ENCODE measurements at places on chromosomes 2 and 18.
A peak's percentile ranks its signal among the peaks of the same experiment; 100 is the strongest.

- no peak for ATAC-seq
These were observed 20.5 kb upstream of the RNF149 start for GRCh38 chr2:101329026-101329425.

DNA sequence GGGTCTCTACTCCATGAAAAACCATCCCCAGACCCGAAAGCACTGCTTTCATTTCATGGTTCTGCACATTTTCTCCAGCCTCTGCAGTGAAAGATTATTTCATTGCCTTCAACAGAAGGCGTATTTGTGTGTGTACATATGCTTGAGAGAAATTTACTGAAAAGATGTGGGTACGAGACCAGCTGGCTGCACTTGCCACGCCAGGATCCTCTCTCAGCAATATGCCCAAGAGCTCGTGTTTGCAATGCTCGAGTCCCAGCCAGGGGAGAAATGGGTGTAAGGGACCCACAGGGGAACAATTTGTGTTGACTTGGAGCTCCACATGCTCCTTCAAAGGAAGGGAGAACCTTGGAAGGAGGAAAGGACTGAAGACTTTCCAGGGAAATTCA lies 37.3 kb downstream of the TMEM177 start:
- ATAC-seq, result no peak

GRCh38 chr2:101277111-101277510 lies 24.4 kb downstream of the CNOT11 start:
- peak; percentile 58 for ATAC-seq

DNA sequence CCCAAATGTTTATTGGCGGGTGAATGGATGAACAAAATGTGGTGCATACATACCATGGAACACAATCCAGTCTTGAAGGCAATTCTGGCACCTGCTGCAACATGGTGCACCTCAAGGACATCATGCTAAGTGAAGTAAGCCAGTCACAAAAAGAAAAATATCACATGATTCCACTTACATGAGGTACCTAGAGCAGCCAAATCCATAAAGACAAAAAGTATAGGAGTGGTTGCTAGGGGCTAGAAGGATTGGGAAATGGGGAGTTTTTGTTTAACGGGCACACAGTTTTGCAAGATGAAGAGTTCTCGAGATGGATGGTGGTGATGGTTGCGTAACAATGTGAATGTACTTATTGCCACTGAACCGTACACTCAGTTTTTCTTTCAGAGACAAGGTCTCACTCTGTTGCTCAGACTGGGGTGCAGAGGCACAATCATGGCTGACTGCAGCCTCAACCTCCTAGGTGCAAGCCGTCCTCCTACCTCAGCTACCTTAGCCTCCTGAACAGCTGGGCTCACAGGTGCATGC lies 90.9 kb upstream of the CERS6 start:
- no peak for ATAC-seq

GRCh38 chr2:36633470-36634092 lies 35.6 kb upstream of the FEZ2 start:
- ATAC-seq, result no peak

GRCh38 chr2:234606896-234607295 lies 110.0 kb upstream of the ARL4C start:
- no peak for ATAC-seq
